ENCODE measurements at places on chromosomes 1 and 21. TPM values are rescaled to one million over a fixed set of nuclear protein-coding genes. Genes with fewer than 3 reads are reported as not detected.

TMEM200B gene
- 1.5 TPM for total RNA-seq

HSD3B1 gene
- not detected for total RNA-seq

PLD5 gene
- not detected for total RNA-seq

OPRD1 gene
- not detected for total RNA-seq

LRRC71 gene
- 1.2 TPM for total RNA-seq

L1TD1 gene
- total RNA-seq: not detected

HCRTR1 gene
- total RNA-seq: 1.4 TPM

THEMIS2 gene
- total RNA-seq: 11.1 TPM

RHD gene
- not detected for total RNA-seq

DNA sequence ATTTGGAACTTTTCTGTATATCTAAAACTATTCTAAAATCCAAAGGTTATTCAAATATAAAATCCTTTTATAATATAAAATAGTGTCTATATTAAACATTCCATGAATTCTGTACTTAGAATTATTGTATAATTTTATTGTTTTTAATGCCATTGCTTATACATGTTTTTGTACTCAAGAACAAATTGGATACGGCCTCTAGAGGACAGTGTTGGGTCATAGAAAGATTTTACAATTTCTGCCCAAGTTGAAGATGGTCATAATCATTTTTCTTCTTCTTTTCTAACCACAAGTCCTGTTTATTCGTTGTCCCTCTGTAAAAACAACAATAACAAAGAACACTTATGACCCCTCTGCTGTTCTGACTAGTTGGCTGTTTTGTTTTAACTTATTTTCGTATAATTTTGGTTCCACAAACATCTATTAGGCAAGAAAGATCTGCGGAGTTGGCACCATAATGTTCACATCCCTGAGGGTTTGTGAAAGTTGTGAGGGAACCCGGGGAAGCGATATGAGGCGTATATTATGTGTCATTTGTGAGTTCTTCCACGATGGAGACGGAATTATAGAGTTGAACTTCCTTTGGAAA is 75.7 kb upstream of the KIF26B start:
- no peaks in the 10 kb centered on the region for H3K27me3 ChIP-seq
- H3K4me3 ChIP-seq: no peak overlapping the region
- no peak overlapping the region for H3K27ac ChIP-seq
- DNase-seq: peak; percentile 80
- no peaks in the 10 kb centered on the region for H3K4me1 ChIP-seq

- no peak overlapping the region for H3K27ac ChIP-seq
- H3K4me1 ChIP-seq: peaks cover 11% of the 10 kb centered on the region
- H3K27me3 ChIP-seq: no peaks in the 10 kb centered on the region
- DNase-seq: no peak
- H3K4me3 ChIP-seq: no peak overlapping the region
These were observed 82.1 kb downstream of the TRABD2B start for GRCh38 chr1:47914952-47915676.

GRCh38 chr1:87926131-87926830 is 597.6 kb downstream of the LMO4 start:
- H3K4me1 ChIP-seq: no peaks in the 10 kb centered on the region
- H3K4me3 ChIP-seq: no peak overlapping the region
- no peaks in the 10 kb centered on the region for H3K27me3 ChIP-seq
- DNase-seq: no peak
- H3K36me3 ChIP-seq: no peaks in the 10 kb centered on the region
- no peak overlapping the region for H3K27ac ChIP-seq

DNA sequence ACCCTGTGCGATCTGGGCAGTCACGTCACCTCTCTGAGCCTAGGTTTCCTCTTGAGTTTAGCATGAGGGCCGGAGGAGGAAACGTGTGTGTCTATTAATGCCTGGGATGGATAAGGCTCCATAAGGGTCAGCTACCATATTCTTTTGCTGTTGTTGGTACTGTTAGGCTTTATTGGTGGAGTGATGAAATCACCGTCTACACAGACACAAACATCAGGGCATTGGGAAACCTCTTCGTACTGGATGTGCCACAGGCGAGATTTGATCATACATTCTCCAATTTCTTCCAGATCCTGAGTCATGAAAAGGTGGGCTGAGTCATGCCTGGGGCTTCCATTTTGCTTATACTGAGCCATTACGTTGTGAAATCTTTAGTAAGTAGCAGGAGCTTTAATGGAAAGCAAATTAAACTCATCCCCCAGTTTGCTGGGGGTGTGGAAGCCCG is 24.9 kb upstream of the GRHL3 start:
- peak overlapping the region; percentile 0 for H3K27ac ChIP-seq
- no peaks in the 10 kb centered on the region for H3K36me3 ChIP-seq
- H3K4me3 ChIP-seq: no peak overlapping the region
- peak; percentile 65 for DNase-seq

DNA sequence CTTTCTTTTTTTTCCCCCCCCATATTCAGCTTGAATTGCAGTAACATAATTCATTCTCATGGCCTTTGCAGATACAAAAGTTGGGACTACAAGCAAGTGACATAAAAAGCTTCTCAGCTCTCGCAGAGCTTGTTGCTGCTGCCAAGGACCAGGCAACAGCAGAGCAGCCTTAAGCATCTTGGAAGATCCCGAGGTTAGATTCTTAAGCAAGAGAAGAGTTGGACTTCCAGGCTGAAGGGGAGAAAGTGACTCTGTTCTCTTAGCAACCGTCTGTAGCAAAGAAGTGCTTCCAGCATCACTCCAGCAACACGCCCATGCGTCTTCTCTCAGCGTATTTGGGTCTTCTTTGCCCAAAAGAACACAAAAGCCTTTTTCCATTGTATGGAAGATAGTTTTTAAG is 20.7 kb downstream of the AGT start:
- H3K27ac ChIP-seq: no peak overlapping the region
- peaks cover 12% of the 10 kb centered on the region for H3K36me3 ChIP-seq
- no peak for DNase-seq
- no peak overlapping the region for H3K4me3 ChIP-seq
- no peaks in the 10 kb centered on the region for H3K27me3 ChIP-seq

DNA sequence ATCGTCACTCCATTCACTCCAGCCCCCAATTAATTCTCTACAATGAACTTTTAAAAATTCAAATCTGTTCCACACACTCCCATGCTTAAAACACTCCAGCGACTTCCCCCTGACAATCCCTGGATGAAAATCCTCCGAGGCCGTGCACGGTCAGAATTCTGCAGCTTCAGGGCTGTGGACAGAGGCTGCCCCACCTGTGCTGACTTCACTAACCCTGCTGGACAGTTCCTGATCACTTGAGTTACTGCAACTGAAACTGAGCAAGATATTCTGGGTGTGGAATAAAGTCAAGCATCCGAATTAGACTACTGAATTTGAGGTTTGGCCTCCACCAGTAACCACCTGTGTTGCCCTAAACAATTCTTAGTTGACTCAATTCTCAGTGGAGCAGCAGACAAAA is 1.0 kb upstream of the JAK1 start:
- H3K27ac ChIP-seq: no peak overlapping the region
- no peak for DNase-seq
- no peak overlapping the region for H3K4me3 ChIP-seq
- peaks cover 29% of the 10 kb centered on the region for H3K4me1 ChIP-seq

DNA sequence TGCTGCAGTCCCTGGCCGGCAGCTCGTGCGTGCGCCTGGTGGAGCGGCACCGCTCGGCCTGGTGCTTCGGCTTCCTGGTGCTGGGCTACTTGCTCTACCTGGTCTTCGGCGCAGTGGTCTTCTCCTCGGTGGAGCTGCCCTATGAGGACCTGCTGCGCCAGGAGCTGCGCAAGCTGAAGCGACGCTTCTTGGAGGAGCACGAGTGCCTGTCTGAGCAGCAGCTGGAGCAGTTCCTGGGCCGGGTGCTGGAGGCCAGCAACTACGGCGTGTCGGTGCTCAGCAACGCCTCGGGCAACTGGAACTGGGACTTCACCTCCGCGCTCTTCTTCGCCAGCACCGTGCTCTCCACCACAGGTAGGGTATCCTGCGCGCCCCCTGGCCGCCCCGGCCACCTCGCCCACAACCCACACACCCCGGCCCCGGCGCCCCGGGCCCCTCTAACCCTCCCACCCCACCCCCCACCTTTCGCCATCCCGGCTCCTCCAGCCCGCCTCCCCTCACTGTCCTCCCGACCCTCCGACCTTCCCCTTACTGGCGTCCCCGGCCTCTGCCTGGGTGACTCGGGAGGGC is 352 bp downstream of the KCNK1 start:
- no peaks in the 10 kb centered on the region for H3K36me3 ChIP-seq
- no peak overlapping the region for H3K27ac ChIP-seq
- peak; percentile 7 for DNase-seq
- peaks cover 5% of the 10 kb centered on the region for H3K4me1 ChIP-seq
- H3K4me3 ChIP-seq: peak overlapping the region; percentile 29

- H3K4me3 ChIP-seq: no peak overlapping the region
- no peak for DNase-seq
- H3K27me3 ChIP-seq: no peaks in the 10 kb centered on the region
- no peaks in the 10 kb centered on the region for H3K4me1 ChIP-seq
- no peaks in the 10 kb centered on the region for H3K36me3 ChIP-seq
These were observed 18.0 kb downstream of the BMP8A start for GRCh38 chr1:39509360-39510009.
